ENCODE measurements at places on chromosomes 11 and 22.

- DNase-seq = no peak
Measured at GRCh38 chr11:13169709-13170108, 107.9 kb upstream of the BMAL1 start.

- DNase-seq = no peak
Measured at GRCh38 chr11:33539751-33540150, 160.9 kb downstream of the C11orf91 start.

- DNase-seq = no peak
Measured at GRCh38 chr11:69695581-69695980, 8.2 kb downstream of the FGF19 start.

- no peak for DNase-seq
Measured at GRCh38 chr11:27055065-27055682, 14.6 kb downstream of the BBOX1 start.

DNA sequence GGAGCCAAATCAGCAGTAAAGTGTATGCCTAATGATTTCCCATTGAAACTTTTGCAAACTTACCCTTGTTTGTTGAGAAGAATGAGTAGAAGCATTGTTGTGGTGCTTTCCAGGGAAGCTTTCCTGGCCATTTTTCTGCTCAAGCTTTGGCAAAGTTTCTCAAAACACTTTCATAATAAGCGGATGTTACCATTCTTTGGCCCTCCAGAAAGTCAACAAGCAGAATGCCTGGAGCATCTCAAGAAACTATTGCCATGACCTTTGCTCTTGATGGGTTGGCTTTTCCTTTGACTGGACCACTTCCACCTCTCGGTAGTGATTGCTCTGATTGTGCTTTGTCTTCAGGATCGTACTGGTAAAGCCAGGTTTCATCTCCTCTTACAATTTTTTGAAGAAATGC is 10.7 kb downstream of the PIWIL4 start:
- DNase-seq = no peak

- DNase-seq = no peak
Measured at GRCh38 chr22:42171946-42172719, 41.5 kb upstream of the CYP2D6 start.

DNA sequence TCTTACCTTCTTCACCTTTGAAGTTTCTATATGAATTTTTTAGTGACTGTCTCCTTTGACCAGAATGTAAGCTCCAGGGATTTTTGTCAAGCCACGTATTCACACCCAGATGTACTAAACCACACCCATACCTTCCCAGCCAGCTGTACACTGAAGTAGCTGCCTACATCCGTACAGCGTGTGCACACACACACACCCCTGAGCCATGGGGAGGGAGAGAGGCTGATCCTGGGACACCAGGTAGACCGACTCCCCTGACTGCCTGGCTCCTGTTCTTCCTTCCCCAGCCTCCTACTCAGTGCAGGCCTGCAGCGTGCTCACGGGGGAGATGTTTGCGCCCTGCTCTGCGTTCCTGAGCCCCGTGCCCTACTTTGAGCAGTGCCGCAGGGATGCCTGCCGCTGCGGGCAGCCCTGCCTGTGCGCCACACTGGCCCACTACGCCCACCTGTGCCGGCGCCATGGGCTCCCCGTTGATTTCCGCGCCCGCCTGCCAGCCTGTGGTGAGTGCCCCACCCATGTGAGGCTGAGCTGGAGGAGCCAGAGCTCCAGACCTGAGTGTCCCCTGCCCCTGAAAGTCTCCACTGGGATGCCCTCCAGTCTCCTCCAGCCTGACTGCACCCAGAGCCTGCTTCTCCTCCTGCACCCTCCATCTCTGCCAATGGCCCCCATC is 25.9 kb downstream of the OTOG start:
- DNase-seq = no peak

GRCh38 chr11:12674936-12675696 is 895 bp downstream of the TEAD1 start:
- DNase-seq = no peak

- DNase-seq = no peak
Measured at GRCh38 chr11:78535920-78536319, 38.7 kb downstream of the NARS2 start.

GRCh38 chr11:65323813-65324212 is 9.1 kb downstream of the CDC42EP2 start:
- no peak for DNase-seq

- DNase-seq = no peak
Measured at GRCh38 chr11:114271316-114271715, 24.9 kb upstream of the NNMT start.

GRCh38 chr22:49518436-49518970 is 309.2 kb downstream of the BRD1 start:
- no peak for DNase-seq

- no peak for DNase-seq
Measured at GRCh38 chr22:19204640-19205039, 26.1 kb upstream of the SLC25A1 start.

GRCh38 chr11:120611581-120611980 is 100.0 kb downstream of the GRIK4 start:
- DNase-seq = no peak

DNA sequence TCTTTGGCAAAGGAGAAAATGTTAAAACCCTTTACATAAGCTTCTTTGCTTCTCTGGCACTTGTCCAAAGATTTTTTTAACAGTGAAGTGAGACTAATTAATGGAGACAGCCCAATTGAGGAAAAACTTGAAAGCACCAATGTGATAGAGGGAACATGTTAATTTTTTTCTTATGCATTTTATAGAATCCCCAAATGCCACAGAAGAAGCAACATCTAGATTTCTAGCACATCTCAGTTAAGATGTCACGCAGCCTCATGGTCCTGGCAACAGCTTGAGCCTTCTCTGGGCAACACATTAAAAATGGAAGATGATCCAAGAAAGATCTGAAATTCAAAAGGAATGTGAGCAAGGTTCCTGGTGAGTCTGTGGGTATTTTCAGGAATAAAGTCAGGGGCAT is 48.5 kb downstream of the PACSIN2 start:
- no peak for DNase-seq

DNA sequence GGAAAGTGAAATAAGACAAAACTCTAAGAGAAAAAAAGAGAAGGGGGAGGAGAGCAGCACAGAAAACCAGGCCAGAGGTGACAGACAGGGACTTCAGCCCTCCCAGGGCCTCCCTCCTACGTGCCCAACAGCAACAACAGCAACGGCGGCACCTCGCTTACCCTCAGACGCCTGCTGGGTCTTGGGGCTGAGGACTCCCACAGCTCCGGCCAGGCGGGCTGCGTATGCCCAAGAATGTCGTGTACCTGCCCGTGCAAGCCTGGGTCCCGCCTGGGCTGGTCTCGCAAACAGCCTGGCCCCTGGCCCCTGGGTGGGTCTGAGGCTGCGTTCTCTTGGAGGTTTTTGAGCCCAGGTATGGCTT is 30.5 kb downstream of the ARAP1 start:
- no peak for DNase-seq

DNA sequence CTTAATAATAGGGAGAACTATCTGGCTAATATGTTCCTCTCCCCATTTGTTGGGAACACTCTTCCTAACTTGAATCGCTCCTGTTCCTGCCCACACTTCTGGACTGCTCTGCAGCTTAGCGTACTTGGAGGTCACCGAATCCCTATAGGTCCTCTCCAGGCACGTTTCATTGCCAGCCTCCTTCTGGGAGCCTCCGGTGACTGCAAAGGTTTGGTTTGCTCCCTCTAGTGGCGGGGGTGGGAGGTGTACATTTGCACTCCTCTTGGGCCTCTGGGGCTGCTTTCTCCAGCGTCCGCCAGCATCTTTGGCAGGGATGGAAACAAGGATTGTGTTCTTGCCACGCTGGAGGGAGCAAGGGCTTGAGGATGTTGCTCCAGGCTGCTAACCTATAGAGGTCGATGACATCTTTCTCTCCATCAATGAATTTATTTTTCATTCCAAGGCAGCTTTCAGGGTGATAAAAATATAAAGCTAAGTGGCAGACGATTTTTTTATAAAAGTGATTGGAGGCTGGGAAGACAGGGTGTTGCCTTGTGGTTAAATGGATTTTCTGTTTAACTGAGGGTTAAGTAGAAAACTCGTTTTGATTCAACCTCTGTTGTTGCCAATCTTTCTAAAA is 48.7 kb downstream of the TSPAN18 start:
- DNase-seq = peak; percentile 16

DNA sequence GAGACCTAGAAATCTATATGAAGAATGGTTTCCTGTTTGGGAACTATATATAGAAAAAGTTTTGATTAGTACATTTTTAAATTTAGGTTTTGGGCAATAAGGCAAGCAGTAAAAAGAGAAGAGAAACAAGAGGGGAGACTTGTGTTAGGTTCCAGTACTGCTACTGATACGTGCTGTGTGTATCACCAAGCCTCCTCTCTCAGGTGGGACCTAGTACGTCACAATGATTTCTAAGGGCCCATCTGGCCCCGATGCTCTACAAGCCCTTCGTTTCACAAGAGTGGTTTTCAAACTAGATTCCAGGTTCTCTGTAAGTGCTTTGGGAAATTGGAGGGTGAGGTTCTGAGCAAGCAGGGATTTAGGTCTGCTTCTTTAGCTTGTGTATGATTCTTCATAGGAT is 39.2 kb downstream of the USP35 start:
- no peak for DNase-seq

GRCh38 chr22:32531931-32532819 is 57.6 kb downstream of the FBXO7 start:
- no peak for DNase-seq

DNA sequence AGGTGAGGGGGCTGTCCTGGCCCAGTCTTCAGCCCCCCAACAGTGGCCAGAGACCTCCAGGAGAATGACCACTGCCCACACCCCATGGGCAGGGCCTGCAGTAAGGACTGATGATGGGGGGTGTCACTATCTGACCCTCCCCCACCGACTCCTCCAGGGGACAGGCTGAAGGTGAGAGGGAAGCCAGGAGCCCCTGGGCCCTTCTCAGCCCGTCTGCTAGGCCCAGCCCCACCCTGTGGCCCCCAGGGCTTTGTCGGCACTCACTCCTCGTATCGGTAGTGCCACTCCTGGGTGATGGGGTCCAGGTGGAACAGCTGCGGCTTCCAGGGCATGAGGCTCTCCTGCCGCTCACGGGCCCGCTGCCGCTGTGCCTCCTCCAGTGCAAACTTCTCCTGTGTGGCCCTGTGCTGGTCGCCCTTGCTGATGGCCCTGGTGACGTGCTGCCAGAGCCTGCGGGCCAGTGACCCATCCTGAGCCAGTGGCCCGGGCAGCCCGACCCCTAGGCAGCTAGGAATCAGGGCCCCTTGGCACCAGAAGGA is 35.4 kb upstream of the CARS1 start:
- DNase-seq = no peak

DNA sequence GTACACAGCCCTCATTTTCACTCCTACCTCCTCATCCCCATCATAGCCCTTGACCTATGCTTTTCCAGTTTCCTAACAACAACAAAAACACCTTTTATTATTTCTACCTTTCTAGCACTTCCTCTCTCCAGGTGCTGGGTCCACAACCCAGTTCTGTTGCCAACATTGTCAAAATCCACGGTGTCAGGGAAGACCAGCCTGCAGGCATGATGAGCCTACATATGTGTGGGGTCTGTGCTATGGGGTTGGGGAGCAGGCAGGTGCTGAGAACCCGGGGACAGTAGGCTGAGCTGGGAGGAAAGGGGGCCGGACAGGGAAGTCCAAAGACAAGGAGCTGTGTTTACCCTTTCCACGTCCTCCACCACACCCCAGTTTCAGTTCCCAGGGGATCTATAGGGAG is 711 bp upstream of the ZPR1 start:
- no peak for DNase-seq

DNA sequence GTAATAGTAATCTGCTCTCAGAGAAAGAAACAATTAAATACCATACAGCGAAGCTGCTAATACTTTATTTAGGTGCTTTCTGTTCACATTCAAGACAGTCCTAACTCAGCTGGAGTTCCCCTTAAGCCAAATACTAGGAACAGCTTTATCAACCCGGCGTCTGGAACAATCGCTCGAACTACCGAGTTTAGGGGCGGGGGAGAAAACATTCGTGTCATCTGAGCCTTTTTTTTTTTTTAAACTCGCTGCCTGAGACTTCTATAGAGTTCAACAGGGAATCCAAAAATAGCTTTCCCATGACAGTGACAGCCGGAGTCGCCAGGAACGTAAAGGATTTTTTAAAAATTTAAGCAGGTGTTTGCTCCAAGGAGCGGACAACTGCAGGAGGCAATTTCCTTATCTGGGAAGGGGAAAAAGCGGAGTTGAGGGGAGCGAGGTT is 852 bp downstream of the TRAF6 start:
- DNase-seq = no peak

- DNase-seq = no peak
Measured at GRCh38 chr11:60029015-60029632, 11.1 kb upstream of the OOSP2 start.

DNA sequence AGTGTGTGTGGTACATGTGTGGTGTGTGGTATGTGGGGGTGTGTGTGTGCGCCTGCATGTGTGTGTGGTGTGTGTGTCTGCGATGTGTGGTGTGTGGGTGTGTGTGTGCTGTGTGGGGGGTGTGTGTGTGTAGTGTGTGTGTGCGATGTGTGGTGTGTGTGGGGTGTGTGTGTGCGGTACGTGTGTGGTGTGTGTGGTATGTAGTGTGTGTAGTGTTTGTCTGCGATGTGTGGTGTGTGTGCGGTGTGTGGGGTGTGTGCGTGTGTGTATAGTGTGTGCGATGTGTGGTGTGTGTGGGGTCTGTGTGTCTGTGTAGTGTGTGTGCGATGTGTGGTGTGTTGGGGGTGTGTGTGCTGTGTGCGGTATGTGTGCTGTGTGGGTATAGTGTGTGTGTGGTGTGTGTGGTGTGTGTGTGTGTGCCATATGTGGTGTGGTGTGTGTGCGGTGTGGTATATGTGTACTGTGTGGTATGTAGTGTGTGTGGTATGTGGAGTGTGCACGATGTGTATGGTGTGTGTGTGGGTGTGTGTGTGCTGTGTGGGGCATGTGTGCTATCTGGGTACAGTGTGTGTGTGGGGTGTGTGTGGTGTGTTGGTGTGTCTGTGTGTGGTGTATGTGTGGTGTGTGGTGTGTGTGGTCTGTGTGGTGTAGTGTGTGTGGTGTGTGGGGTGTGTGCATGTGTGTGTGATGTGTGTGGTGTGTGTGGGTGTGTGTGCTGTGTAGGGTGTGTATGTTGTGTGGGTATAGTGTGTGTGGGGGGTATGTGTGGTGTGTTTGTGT is 5.7 kb upstream of the PPP6R2 start:
- no peak for DNase-seq

DNA sequence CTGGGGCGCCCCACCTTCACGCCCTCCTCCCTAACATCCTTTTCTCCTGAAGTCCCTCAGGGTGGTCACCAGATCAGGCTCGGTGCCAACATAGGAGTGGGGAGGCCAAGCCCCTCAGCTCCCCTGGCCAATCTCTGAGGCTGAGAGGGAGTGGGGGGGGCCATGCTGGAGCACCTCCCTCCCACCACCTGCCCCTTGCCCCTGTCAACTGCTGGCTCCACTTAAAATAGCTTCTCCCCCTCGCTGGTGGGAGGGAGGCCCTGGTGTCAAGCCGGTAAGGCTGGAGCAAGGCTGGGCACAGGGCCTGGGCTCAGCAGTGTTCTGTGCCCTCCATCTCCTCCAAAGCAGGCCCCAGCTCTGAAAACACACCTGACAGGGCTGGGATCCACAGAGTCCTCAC is 4.9 kb downstream of the PLXNB2 start:
- no peak for DNase-seq

DNA sequence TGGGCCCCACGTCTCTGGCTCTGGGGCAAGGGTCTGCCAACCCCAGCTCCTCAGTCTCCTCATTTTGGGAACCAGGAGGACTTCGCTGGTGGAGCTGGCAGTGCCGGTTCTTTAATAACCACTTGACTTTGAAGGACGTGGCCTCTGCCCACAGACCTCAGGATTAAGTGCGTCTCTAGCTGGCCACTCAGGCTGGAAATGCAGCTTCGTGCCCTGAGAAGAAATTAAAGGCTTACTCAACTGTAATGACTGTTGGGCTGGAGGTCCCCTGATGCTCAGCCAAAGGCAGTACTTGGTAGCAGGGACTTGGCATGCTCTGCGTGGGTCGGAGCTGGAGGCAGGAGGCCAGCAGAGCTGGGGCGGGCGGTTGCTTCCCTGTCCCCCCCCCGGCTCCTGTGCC is 16.7 kb upstream of the PARVG start:
- DNase-seq = no peak
